Midbrain (tissue), 1 donor: ENCODE measurements at places on chromosomes 13 and 19.

GRCh38 chr19:3982701-3983541, 2.3 kb downstream of the EEF2 start:
- no peak for DNase-seq

GRCh38 chr13:75669706-75670105, 33.6 kb downstream of the LMO7 start:
- DNase-seq: no peak

GRCh38 chr13:84994582-84994981, 804.6 kb downstream of the SLITRK6 start:
- DNase-seq: no peak

- DNase-seq: no peak
Observed at GRCh38 chr13:24491845-24492244, 20.7 kb downstream of the PARP4 start.
